ENCODE measurements at places on chromosomes 6 and 20. TPM values are rescaled to one million over a fixed set of nuclear protein-coding genes. Genes with fewer than 3 reads are reported as not detected.

DNA sequence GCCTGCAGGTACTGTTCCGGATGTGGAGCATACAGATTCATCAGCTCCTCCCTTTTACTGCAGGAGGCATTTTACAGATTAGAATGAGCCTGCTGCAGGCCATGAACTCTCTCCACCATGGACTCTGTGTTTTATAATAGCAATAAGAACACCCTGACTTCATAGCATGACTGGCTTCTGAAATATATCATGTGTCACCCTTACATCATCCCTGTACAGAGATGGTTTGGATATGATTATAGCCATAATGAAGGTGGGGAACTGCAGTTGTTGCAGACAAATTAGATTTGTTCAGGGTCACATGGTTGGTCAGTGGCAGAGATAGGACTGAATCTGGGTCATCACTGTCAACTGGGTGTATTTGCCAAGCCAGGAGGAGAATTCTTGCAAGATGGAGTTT, 100.7 kb downstream of the FOXO3 start:
- no peak for DNase-seq

DNA sequence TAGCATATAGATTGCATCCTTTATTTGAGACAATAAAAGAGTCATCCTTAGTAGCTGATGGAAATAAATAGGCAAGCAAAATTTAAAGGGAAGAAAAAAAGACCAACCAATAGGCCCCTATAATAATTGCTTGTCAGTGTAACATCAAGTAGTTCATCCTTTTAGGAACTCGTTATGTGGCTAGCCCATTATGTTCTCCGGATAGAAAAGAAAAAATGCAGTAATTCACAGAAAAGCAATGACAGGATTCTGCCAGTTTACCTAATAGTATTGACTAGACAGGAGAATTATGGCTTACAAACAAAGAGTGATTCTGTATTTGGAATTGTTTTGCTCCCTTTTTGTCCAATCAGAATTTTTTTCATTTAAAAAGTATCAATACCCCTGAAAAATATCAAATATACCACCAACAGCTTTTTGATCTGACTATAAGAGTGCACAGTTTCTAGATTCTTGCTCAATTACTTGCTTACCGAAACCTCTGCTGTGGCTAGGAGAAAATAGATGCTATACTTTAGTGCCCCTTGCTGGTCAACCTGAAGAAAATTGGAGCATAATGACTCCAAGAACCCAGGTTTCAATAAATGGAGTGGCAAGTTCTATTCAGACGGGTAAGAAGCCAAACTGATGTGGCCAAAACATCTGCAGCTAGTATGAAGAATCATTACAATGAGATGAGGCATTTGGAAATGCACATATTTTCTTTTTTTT, 91.5 kb upstream of the SASH1 start:
- no peak for DNase-seq

GRCh38 chr20:5270603-5271002, 46.2 kb downstream of the PROKR2 start:
- no peak for DNase-seq

DNA sequence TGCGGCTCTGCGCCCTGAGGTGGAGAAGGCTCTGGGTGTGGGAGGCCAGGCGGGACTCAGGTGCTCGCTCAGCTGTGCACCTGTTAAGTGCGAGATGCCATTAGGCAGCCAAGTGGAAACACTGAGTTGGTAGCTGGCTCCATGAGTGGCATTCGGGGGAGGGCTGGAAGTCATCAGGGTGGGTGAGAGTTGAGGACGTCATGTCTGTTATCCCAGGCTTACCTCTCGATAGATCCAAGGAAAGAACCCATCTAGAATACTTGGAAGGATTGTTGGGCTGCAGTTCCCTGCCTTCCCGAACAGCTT, 41.3 kb downstream of the TAF8 start:
- DNase-seq, result peak; percentile 37

DNA sequence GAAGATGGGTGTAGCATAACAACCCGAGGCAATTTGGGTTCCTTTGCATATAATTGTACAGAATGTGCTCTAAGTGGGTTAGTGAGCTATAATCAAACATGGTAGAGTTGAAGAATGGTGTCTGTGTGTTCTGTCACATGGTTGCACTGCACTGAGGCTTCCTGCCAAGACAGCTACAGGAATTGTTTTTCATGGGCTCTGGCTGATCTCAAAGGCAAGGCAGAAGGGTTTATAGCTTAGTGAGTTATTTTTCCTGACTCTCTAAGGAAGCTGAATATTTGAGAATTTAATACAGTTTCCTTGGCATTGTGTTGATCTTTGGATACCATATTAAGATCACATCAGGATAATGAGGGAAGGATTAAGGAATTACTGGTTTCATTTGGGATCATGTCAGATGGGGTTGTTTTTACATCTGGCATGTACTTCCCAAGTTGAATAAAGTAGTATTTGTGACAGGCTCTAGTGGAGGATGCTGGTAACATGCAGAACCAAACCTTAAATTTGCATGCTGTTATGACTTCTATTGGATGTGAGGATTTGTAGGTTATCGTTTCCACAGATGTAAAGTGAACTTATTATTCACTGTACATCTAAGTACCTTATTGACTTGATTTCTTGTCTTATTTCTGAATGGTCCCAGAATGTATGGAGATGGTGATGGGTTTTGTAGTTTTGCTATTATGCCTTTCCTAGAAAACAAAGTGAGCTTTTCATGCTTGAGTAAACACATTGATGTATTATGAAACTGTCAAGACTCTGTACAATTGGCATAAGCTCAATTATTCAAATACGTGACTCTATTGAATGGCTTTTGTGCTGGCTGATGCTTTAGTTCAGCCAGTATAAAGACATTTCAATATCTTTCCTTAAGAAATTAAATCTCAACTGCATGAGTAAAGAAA, 43.3 kb downstream of the LRRC1 start:
- no peak for DNase-seq

GRCh38 chr6:107740496-107741190, 83.5 kb downstream of the SCML4 start:
- DNase-seq, result no peak

- no peak for DNase-seq
These were observed 5.6 kb downstream of the IL22RA2 start for GRCh38 chr6:137167702-137168377.

DNA sequence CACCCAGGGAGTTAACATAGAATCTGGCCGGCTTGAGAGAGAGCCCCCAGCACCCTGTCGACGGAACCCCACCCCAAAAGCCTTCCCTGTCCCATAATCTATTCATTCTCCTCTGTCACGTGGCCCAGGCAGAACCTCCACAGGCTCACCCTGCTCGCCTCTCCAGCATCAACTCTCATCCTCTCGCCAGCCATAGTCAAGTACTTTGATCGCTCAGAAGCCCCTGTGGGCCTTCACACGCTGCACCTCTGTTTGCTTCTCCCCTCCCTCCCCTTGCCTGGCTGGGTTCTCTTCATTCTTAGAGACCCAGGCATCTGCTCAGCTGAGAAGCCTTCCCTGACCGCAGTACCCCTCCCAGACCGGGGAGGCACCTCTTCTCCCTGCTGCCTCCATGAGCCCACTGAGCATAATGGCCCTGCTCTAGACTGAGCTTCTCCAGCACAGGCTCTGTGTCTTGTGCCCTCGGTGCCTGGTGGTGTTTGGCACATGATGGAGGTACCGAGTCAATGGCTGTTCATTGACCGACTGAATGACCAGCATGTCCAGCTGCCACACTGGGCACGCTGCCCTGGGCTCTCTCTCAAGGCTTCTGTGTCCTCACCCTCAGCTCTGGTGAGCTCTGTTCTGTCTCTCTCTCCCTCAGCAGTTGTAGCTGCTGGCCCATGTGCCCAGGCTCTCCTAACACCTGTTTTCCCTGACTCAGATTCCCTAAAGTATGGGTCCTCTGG, 33.7 kb downstream of the PKIG start:
- no peak for DNase-seq

- DNase-seq, result no peak
These were observed 67.1 kb downstream of the FGD2 start for GRCh38 chr6:37072526-37072925.

DNA sequence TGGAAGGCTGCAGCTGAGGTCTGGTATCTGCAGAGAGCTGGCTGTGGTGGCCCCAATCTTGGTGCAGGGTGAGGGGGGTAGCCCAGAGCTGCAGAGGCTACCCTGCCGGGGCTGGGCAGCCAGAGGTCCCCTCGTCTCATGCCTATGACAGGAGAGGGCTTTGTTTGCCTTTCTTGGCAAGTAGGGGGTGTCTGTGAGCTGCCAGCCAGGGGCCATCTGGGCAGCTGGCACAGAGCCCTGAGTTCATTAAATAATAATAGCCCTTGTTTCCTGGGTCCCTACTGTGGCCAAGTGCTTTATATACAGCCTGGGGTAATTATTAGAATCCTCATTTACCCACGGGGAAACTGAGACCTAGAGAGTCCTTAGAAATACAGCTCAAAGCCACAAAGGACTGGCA, 66.6 kb downstream of the EZR start:
- no peak for DNase-seq

DNA sequence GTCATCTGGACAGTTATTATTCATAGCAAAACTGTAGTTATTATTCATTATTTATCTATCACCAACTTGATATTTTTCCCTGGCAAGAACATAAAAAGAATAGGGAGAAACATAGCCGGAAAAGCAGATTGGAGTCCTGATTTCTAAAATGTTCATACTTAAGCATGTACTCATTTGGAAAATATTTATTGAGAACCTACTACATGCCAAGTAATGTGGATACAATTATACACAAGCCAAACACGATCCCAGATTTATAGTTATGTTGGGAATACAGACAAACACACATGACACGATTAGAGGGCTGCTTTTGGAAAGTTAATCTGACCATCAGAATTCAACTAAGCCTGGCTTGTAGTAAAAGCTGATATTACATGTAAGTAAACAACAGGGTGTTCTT, 30.7 kb downstream of the ARHGAP18 start:
- DNase-seq, result no peak

DNA sequence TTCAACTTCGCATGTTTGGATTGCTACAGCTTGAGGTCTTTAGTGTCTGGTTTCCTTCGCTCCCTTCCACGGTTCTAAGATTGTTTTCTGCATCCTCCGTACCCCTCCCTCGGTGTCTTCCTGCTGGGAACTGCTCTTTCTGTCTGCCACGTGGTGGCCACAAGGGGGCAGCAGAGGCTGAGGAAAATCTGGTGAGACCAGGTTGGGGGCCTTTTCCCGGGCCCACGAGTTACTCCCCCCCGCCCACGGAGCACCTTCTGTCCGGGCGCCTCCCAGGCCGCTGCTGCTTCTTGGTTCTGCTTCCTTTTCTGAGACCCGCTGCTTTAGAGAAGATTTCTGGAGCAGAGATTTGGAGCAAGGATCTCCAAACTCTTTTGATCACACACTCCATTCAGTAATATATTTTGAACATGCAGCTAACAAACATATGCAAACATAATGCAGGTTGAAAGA, 21.1 kb upstream of the NOTCH4 start:
- peak; percentile 19 for DNase-seq

DNA sequence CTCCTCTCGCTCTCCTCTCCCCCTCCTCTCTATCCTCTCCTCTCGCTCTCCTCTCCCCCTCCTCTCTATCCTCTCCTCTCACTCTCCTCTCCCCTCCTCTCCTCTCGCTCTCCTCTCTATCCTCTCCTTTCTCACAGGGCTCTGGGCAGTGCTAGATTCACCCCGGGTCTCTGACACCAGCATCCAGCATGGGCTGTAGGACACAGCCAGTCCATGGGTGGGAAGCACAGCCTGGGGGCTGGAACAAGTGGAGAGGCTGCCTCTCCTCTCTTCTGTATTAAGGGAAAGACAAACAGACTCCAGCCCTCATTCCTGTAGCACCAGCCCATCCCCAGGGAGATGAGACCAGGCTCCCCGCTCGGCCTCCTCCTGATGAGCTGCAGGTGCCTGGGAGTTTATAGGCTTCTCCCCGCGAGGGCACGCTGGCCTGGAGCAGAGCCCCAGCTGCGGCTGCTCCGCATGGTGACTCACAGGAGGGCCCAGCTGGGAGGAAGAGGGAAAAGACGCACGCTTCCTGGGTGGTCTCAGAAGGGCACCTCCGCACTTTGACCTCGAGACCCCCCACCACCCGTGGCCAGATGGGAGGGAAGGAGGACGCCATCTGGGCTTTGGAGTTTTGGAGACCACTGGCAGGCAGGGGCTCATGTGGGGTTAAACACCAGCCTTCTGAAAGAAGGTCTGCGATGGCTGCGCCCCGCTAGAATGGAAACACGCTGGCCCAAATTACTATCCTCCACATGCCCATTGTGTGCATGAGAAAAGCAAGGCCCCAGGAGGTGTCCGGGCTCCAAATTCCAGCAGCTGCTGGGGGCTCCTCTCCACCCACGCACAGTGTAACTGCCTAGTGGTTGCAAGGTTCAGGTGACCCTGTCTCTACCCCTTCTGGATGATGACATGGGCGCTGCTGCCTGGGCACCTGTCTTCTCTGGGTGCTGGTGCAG, 68.0 kb downstream of the BMP7 start:
- no peak for DNase-seq

DNA sequence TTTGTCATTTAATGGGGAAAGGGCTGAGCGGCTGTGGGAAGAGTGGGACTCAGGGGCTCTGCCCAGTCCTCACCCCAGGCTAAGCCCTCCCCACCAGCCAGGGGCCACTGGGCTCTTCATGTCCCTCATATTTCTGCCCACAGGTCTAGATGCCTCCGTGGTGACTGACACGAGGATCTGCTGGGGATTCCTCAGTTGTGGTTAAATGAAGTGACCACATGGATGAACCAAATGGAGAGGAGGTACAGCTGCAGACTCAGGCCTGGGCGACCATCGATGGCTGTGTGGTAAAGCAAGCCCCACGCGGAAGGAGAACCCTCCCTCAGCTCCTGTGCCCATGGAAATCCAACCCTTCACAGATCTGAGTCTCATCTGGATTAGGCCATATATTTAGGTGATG, 29.4 kb downstream of the RAET1L start:
- DNase-seq, result no peak

DNA sequence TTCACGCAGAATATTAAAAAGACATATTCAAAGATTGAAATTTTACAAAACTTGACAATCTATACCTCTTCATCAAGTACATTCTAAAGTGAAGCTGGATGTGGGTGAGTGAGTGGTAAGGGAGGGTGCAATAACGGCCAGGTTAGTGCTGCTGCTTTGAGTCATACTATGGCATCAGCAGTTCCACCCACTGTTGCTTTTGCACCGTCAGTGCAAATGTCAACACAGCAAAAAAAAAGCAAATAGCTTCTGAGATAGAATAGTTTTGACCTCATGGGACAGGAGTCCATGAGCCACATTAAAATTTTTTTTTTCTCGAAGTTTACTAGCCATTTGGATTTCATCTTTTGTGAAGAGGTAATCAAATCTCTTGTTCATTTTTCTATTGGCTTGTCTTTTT, 31.8 kb downstream of the PSMF1 start:
- no peak for DNase-seq

Gene PBOV1
- not detected for total RNA-seq

Gene TP53INP2
- total RNA-seq, result 19.9 TPM

Gene ETV7
- 8.4 TPM for total RNA-seq

Gene ANGPT4
- not detected for total RNA-seq

Gene OR12D3
- total RNA-seq, result not detected

Gene PABPC1L
- 27.2 TPM for total RNA-seq

Gene KLHDC3
- 67.4 TPM for total RNA-seq

Gene NRN1
- total RNA-seq, result 3.1 TPM

Gene CLPSL1
- not detected for total RNA-seq

Gene TBC1D22B
- total RNA-seq, result 13.0 TPM

Gene AFG1L
- 3.6 TPM for total RNA-seq

Gene MICAL1
- 52.3 TPM for total RNA-seq

Measured in kidney epithelial cell (primary cell).